ENCODE measurements at places on chromosomes 4 and X.

GRCh38 chrX:110825972-110826371 lies 30.4 kb upstream of the CHRDL1 start:
- no peak for DNase-seq

GRCh38 chr4:109760682-109761081 lies 30.8 kb upstream of the PLA2G12A start:
- DNase-seq = no peak

DNA sequence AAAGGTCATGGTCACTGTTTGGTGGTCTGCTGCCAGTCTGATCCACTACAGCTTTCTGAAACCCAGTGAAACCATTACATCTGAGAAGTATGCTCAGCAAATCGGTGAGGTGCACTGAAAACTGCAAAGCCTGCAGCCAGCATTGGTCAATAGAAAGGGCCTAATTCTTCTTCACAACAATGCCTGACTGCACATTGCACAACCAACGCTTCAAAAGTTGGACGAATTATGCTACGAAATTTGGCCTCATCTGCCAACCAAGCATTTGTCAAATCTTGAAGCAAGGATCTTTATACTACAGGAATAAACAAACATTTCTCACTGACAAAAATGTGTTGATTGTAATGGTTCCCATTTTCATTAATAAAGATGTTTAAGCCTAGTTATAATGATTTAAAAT lies 90.4 kb downstream of the EIF4E start:
- DNase-seq = no peak

- no peak for DNase-seq
These were observed 157.6 kb downstream of the SH3KBP1 start for GRCh38 chrX:19729761-19730160.

DNA sequence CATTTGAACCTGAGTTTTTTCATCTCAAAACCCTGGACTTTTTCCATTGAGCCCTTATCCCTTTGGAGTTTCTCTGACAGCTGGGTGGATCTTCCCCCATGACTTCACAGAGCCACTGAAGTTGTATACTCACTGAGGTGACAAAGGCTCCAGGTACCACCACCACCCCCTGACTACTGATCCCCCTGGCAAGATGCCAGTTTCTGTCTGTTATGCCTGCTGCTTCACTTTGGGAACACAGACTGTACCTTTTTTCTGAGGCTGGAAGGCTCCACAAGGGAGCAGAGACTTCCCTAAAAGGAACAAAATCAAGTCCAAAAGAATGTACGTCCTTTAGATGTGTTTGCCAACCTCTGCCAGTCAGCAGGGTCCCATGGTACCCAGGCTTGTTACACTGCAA lies 160.3 kb upstream of the JADE1 start:
- DNase-seq = no peak

GRCh38 chr4:111664308-111664945 lies 480.8 kb upstream of the FAM241A start:
- no peak for DNase-seq

GRCh38 chr4:70179811-70180210 lies 15.7 kb upstream of the ODAM start:
- DNase-seq = no peak

GRCh38 chr4:185993328-185993973 lies 75.5 kb upstream of the TLR3 start:
- DNase-seq = no peak

DNA sequence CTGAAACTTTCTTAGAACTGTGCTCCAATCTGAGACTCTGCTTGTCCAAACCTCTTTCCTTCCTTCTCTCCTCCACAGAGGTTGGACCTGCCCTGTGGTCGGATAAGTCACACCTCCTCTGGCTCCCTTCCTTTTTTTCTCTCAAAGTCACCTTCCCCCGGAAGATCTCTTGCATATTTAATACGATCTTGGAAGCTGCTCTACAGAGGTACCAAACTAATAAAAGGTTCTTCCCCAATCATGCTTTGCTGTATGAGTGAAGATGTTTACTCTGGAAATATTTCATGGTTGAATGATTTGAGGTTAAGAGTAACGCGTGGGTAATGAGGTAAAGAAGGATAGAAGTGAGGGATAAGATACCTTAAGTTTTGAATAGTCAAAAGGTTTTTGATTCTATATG lies 166.0 kb downstream of the ATG4A start:
- DNase-seq = no peak

- no peak for DNase-seq
These were observed 2.8 kb downstream of the MXD4 start for GRCh38 chr4:2259036-2259540.

GRCh38 chrX:262381-262909 lies 18.7 kb upstream of the PLCXD1 start:
- DNase-seq = no peak

- DNase-seq = no peak
These were observed 236.9 kb upstream of the CTSO start for GRCh38 chr4:156190615-156191014.

DNA sequence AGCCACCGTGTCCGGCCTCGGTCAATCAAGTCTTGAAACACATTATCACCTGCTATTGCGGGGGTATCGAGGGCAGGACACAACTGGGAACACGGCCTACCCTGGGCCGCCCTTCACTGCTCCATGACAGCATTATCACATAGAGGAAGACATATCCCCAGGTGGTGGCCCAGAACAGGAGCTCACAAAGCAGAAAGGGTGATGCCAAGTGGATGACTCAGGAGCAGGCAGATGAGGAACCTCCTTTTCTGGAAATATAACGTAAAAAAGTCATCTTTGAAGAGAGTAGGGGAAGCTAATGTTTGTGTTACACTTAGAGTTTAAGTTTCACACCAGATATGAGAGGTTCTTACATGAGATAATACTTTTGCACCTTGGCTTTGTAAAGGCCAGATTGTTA lies 5.3 kb upstream of the SUPT20HL1 start:
- no peak for DNase-seq

- no peak for DNase-seq
These were observed 2.9 kb upstream of the FAT1 start for GRCh38 chr4:186726426-186727168.

DNA sequence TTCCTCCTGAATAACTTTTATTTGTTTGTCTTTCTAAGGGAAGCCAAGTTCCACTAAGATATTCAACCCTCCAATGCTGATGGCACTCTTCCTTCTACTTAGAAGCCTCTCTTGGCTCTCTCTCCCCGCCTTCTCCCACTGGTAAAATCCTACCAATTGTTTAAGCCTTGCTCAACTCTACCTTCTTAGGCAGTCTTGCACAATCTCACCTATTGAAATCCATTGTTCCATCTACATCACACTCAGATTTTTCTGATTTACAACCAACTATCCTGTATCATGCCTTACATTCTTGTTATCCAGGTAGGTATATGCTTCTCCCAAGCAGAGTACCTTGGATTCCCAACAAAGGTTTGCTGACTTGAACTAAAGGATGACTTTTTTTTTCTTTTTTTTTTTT lies 69.1 kb downstream of the NR3C2 start:
- no peak for DNase-seq

GRCh38 chr4:165839615-165840333 lies 33.3 kb upstream of the TLL1 start:
- DNase-seq = no peak

- peak; percentile 68 for DNase-seq
These were observed 117.0 kb downstream of the KDR start for GRCh38 chr4:55008166-55009056.

- DNase-seq = no peak
These were observed 614.8 kb upstream of the DIPK2B start for GRCh38 chrX:45815441-45815840.

DNA sequence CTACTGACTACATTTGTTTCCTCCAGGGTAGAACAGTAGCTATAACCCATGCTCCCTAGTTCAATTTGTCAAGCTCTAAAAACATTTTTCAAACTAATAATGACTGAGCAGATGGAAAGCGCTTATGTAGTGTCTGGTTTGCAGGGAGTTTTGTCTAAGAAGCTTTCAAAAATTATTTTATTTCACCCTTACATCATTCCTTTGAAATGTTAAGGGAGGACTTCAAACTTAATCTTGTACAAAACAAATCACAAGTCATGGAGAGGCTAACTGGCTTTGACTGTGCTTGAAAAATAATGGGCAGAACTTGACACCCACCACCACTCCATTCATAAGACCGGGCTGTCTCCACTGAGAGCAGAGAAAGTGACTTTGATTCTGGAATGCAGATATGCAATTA lies 153.4 kb upstream of the QRFPR start:
- DNase-seq = no peak

All from Kasumi-1 (cell line).